T-helper 22 cell (primary cell): ENCODE measurements at places on chromosomes 5 and 9.

DNA sequence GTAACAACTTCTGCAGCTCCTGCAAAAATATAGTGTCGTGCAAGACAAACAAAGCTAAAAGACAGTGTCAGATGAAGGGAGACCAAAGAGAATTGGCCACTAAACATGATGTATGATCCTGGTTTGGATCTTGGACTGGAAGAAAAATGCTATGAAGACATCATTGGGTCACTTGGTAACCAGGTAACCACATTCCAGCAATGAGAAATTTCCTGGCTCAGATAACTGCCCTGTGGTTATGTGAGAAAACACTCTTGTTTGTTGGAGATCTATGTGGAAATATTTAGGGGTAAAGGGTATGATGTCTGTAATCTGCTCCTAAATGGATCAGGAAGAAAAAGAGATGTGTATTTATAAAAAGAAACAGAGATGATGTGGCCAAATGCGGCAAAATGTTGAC is 45.5 kb upstream of the ANKRD33B start:
- DNase-seq, result no peak

- no peak for DNase-seq
Measured at GRCh38 chr9:30197954-30198353, 2186.5 kb upstream of the ACO1 start.

DNA sequence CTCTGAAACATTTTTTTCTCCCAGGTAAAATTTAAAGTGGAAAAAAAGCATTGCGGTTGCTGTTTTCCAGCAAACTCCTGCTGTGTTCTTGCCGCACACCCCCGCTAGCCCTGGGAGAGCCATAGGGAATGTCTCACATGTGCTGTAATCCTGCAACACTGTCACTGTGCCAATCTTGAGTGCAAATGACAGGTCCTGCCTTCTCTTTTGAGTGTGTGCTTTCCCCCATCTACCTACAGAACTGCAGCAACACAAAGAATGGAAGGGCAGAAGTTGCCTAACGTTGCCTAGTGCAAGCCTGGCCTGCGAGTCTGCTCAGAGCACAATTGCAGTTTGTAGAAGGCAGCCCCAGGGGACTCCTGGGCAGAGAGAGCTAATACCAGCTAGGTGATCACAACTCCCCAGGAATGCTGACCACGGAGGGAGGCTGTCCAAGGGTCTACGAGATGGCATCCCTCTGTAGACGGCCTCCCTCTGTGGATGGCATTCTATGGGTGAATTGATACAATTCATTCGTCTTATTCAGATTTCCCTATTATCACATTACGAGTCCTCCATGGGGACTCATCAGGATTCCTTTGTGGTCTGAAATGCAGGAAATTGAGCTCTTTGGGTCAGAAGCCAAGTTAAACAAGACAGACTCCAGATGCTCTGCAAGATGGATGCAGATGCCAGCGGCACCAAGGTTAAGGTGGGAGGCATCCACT is 172.6 kb upstream of the S1PR3 start:
- no peak for DNase-seq

GRCh38 chr9:38339087-38339486 is 53.4 kb upstream of the ALDH1B1 start:
- DNase-seq, result no peak

- no peak for DNase-seq
Measured at GRCh38 chr5:64149857-64150521, 15.7 kb upstream of the RNF180 start.

GRCh38 chr5:573976-574375 is 38.2 kb upstream of the CEP72 start:
- DNase-seq, result no peak

DNA sequence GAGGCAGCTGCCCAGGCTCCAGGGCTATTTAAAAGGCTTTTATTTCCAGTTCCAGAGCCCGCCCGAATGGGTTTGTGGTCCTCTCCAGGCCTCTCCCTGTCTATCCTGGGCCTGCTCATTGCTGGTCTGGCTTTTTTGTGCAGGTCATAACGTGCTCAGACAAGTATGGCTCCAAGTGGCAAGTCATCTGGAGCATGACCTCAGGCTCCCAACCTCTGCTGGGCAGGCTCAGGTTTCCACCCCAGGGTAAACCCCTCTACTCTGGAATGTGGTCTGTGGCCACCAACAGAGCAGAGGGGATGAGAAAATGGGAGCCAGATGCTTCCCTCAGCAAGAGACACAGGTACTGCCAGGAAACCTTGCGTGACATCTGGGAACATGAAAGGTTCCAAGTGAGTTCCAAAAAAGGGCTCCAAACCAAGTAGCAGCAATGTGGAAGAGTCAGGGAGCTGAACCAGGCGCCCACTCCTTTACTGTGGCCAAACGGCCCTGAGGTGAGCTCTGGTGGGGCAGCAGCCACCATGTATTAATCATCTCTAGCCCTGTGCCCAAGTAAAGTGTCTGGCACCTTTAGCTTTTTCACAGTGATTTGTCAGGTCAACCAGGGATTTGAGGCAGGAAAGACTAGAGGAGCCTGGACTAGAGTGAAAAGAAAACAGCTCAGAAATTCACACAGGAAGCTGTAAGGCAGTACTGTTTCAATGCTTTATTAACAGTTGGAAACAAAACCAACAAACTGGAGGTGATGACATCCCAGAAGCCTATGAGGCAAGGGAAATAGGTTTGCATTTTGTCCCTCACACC is 25.7 kb downstream of the PCDHGC5 start:
- no peak for DNase-seq
